ENCODE measurements at places on chromosomes 1 and 21.

DNA sequence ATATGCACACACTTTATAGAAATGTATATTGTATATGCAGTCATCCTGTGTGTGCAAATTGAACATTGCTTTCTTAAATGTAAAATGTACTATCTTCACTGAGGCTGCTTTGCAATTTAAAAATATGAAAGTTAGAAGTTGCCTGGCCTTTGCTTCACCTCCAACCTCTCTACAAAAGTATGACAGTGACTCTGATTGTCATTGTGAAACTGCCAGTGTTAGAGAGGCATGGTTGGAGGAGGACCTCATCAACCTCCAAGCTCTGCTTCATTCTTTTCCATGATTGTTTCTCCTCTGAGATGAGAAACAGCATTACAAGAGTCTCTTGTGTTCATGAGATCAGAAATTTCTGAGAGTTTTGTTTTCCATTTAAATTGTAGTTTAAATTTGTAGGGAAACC lies 185.5 kb downstream of the ZC3H11B start:
- no peak for DNase-seq

DNA sequence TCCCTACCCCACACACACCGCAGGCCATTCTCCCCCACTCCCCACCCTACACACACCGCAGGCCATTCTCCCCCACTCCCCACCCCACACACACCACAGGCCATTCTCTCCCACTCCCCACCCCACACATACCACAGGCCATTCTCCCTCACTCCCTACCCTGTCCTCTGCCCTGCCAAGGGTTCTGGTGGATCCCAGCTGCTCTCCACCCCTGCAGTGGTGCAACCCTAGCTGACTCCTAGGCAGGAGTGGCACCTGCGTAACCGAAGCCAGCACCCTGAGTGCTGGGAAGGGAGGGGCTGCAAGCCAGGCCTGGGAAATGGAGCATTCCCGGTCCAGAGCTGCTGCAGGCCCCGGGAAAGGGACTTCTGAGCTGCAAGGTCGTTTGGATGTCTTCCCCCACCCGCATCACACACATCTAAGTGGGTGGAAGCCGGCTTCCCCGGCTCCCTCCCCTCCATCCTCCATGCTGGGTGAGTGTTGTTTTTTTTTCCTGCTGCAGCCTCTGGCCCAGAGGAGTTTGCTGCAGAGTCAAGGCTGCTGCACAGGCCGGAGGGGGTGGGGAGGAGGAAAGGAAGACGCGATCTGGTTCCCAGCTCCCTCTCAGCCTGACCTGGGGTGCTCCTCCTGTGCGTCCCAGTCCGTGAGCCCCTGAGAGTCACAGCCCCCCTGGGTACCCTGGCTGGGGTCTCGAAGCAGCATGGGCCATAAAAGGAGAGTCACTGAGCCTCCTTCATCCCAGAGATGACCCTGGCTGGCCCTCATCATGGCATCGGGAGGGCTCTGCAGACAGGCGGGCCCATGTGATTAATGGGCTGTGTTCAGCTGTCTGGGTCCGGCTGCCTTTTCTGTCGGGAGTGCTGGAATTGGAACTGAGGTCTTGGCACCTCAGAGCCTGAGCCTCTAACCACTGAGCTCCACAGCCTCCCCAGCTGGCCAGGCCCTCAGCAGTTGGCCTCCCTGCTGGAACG lies 16.1 kb downstream of the H6PD start:
- DNase-seq: no peak

- DNase-seq: no peak
Observed at GRCh38 chr1:197843401-197843800, 59.0 kb upstream of the C1orf53 start.

DNA sequence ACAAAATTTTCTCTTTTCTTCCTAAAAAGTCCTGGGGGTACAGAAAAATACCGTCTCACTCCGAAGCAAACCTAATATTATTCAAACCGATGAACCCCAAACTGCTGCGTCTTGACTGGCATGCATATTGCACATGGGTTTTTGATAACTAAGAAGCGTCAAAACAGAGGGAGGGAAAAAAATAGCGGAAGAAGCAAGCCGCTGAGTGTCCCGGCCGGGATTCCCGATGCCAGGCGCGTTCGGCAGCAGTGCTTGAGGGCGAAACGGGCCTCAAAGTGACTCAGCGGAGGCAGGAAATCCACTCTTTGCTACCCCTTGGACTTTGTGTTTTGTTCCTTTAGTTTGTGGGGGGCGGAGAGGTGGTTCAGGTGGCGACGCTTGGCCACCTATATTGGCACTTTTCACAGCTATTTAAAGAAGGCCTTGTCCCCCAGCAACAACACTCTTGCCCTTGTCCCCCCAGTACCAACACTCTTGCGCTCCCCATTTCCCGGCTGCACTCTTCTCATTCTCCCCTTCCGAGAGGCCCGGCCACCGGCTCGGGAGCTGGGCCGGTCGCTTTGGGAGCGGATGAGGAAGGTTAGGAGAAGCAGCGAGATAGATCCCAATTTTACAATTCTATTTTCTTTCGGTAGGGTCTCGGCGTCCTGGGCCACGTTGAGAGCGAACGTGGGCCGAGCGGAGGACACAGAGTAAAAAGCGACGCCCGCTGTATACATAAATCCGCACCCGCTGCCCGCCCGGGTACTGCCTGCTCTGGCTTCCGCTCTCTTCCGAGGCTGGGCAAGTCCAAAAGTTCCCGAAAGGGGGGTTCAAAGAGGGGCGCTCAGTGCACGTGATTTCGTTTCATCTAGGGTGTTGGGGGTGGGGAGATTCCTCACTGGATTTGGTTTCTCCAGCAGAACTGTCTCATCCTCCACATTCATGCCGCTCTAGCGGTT lies 2.5 kb downstream of the LMX1A start:
- DNase-seq: no peak

DNA sequence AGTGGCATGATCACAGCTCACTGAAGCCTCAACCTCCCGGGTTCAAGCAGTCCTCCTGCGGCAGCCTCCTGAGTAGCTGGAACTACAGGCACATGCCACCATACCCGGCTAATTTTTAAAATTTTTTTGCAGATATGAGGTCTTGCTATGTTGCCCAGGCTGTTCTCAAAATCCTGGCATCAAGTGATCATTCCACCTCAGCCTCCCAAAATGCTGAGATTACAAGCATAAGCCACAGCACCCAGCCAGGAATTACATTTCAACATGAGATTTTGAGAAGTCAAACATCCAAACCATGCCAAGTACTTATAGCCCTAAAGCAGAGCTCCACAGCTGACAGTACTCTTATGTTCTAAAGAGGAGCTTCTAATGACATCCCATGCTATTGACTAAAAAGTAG lies 200.1 kb downstream of the FCRL5 start:
- DNase-seq: no peak

DNA sequence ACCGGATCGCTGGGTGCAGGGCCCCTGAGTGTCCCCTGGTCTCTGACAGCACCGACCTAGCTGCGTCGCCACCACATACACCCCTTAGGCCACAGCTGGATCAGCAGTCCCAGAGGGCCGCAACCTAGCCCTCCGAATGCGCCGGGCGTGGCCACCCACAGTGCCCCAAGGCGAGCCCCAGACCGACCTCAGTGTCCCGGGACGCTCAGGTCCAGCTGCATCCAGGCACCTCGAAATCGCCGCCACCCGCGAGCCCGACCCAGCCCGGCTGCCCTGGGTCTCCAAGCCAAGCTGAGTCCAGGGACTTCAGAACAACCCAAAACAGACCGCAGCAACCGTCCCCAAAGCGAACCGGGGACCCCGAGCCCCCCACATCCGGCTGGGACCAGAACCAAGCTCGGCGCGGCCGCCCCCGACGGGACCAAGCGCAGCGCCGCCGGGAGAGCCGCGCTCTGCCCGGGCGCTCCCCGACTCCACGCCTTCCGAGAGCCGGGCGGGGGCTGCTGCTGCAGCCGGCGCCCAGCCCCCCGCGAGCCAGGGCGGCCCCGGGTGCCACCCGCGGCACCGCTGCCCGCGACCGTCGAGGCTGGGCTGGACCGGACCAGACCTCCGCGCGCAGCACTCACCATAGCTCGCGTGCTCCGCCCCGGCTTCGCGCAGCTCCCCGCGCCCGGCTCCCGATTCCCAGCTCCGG lies 54.6 kb upstream of the ECE1 start:
- no peak for DNase-seq

GRCh38 chr1:27726173-27727044 lies 648 bp downstream of the FAM76A start:
- peak; percentile 61 for DNase-seq

DNA sequence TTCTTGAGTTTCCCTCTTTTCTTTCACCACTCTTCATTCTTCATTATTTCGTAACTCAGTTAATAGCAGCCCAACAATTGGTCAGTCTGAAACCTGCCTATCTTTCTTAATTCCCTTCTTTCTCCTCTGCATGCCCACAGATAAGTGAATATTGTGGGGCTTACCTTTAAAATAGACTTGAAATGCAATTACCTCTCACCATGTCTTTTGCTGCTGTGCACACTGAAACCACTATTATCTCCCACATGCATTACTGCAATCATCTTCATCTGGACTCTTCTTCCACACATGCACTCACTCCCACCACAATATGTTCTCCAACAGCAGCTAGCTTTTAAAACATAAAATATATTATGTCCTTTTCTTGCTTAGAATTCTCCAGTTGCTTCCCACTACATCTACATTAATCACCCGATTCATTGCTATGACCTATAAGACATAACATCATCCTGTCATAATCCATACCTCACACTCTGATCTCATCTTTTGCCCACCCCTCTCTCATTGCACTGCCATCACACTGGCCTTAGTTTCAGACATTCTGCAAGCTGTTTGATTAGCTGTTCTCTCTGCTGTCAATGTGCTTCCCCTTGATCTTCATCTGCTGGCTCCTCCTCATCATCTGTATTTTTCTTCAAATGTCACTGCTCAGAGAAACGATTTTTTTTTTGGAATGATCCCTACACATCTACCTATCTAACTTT lies 304.8 kb downstream of the PTPRC start:
- no peak for DNase-seq

DNA sequence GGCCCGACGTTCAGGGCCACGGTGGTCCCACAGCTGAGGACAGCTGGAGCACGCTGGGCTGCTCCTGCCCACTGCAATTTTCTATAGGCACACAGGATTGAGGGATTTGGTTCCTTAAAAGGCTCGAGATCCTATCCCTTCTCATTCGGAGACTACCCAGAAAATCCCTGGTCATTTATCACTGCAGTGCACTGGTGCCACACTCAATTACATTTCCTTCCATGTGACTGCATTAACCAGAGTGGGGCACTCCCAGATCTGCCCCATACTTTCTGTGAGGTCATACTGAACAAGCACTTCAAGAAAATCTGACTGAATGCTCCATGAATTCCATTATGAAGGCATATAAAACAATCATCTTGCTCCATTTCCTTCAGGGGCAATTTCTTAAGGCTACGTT lies 49.8 kb upstream of the KCNE1 start:
- no peak for DNase-seq

GRCh38 chr1:207763091-207763490 lies 11.2 kb downstream of the CD46 start:
- DNase-seq: no peak

DNA sequence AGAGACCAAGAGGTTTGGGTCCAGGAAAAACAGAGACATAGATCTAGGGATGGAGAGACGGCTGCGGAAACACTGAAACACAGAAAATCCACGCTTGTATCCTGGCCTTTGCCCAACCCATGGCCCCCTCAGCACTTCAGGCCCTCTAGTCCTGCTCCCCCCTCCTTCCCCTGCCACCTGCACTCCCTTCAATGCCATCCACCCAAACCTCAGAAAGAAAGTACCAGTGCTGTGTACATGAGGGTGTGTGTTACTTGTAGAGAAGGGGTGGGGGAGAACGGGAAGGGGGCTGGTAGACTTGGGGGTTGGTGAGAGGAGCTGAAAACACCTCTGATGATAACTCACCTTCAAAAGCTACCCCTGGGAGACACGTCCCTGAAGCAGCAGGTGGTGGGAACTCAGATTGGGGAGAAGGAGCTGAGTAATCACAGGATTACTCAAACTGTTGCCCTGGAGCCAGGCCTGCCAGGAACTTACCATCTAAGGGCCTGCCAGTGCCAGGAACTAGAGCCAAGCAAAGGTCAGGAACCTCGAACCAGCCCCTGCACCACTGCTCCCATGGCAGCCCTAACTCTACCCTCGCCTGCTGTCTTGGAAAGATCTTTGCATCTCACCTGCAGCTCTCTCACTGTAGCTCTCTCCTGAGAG lies 11.5 kb downstream of the RORC start:
- DNase-seq: no peak

GRCh38 chr1:55694310-55694801 lies 479.2 kb upstream of the USP24 start:
- no peak for DNase-seq

DNA sequence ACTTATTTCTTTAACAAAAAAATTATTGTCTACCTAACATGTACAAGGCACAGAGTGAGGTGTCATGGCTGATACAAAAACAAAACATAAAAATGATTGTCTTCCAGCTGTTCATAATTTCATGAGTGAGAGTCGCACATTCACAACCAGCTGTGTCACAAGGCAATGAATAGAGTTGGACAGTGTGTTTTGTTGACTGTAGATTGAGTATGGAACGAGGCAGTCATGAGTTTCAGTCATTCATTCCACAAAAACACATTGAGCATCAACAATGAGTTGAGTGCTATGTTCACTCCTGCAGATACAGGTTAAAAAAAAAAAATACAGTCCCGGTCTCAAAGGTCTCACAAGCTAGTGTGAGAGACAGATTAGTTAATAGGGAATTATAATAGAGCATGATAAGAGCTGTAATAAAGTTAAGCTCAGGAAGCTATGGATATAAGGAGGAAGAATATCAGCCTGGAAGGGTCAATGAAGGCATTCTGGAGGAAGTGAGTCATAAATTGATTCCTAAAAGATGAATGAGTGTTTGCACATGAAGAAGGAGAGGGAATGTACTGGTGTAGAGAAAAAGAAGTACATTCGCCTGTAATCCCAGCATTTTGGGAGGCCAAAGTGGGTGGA lies 47.8 kb upstream of the ARHGAP29 start:
- DNase-seq: no peak

- DNase-seq: no peak
Observed at GRCh38 chr21:37208056-37208721, 58.9 kb downstream of the VPS26C start.

- DNase-seq: no peak
Observed at GRCh38 chr1:213519098-213519497, 468.1 kb downstream of the RPS6KC1 start.

DNA sequence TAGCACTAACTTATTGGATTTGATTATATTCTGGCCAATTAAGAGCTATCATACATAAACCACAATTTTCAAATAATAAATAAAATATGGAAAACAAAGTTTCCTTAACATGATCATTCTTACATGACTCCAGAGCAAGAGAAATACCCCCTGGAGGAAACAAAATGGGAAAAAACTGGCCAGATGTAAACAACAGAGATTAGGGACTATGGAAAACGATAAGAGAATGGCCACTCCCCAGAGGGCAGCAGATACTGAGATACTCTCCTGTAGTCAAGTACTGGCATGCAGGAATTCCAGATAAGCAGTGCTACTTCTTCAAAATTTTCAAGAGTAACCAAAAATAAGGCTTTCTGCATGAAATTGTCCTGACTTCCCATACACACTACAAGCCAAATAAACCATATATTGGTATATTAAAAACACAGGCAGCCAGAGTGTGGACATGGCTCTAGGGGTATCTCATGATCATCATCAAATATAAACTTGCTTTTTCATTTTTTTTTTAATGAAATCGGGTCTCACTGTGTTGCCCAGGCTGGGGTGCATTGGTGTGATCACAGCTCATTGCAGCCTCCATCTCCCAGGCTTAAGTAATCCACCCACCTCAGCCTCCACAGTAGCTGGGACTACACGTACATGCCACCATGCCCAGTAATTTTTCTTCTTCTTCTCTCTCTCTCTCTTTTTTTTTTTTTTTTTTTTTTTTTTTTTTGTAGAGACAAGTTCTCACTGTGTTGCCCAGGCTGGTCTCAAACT lies 118.5 kb downstream of the EIF4G3 start:
- DNase-seq: no peak
